ENCODE measurements at places on chromosomes 11 and 22.

DNA sequence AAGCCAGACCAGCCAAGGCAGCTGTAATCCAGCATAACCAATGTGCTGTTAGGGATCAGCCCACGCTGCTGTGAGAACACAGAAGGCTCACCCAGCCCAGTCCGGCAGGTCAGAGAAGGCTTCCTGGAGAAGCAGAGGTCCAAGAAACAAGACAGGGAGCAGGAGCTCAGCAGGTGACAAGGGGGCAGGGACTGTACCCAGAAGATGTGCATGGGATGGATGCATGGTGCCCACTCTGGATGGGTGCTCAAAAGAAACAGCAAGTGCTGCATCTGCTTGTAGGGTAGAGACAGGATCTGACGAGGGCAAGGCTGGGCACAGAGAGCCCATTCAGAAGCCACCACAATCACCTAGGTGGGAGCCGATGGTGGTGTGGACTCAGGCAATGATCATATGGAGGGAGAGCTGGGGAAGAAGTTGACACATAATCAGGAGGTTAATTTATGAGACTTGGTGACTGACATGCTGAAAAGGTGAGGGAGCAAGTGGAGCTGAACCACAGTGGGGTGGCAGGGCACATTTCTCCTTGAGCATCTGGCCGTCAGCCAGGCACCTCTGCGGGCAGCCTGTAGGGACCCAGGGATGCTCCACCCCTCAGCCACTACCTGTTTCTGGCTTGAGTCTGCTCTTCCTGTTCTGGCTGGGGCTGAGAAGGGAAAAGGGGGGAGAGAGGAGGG, 102.3 kb upstream of the DRD2 start:
- DNase-seq, result no peak

- no peak for DNase-seq
Measured at GRCh38 chr11:94549146-94549545, 5.4 kb downstream of the FUT4 start.

DNA sequence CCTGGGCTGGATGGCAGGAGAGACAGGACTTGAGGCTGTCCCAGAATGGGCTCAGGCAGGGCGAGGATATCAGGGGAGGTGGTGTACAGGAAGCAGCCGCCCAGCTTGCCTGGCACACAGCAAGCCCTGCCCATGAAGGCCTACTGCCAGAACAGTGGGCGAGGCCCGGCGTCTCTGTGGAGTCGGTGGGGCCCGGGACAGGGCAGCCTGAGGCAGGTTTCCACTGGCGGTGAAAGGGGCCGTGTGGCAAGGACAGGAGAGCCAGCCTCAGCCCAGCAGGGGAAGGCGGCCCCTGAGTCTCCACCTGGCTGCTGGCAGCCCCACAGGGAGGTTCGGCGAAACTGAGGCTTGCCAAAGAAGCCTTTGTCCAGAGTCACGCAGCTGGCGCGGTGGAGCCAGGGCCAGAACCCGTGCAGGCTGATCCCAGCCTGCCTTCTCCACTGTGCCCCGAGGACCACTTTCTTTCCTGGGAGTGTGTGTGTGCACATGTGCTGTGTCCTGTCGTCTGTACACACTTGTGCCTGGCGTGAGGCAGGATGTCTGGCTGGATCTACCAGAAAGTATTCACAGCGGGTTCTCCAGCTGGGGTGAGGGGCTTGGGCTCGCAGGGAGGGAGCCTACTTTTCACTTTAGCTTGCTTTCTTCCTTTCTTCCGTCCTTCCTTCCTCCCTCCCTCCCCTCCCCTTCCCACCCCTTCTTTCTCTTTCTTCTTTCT, 1.2 kb downstream of the TSPO start:
- DNase-seq, result peak; percentile 85

DNA sequence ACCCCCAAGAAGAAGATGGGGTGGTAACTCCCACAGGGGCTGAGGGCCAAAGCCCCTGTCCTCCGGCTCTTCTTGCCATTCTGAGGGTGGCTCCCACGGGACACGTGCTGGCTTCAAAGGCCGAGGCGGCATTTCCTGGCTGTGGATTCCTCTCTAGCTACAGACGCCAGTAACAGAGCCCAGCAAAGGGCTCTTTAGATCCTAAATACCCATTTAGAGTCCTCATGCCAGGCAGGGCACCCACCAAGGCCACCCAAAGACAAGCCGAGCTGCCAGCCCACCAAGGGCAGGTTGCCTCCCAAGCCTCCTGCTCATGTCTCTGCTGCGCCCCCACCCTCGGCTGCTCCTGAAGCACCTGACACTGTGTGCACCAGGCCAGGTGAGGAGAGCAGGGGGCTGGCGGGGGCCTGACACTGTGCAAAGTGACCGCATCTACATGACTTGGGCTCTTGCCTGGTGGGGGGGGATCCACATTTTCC, 5.7 kb downstream of the LRFN4 start:
- DNase-seq, result no peak

GRCh38 chr22:37186997-37187522, 987 bp downstream of the C1QTNF6 start:
- no peak for DNase-seq

DNA sequence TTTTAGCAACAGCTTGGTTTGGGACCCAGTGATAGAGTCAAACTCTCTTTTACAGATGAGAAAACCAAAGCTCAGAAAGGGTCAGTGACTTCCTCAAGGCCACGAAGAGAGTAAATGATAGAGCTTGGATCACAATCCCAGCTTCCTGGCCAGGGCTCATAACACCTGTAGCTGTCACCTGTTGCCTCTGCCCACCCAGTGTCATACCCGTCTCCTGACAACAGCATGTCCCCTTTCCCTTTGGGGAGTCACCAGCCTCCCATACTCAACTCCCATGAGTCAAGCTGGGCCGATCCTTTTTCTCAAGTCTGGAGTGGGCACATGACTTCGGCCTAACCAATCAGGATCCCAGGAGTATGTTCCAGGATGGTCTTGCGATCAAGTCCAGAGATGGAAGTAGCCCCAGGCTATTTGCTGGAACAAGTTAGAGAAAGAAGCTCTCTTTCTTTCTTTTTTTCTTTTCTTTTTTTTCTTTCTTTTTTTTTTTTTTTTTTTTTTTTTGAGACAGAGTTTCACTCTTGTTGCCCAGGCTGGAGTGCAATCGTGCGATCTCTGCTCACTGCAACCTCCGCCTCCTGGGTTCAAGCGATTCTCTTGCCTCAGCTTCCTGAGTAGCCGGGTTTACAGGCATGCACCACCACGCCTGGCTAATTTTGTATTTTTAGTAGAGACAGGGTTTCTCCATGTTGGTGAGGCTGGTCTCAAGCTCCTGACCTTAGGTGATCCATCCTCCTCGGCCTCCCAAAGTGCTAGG, 27.8 kb upstream of the MYH9 start:
- DNase-seq, result no peak

DNA sequence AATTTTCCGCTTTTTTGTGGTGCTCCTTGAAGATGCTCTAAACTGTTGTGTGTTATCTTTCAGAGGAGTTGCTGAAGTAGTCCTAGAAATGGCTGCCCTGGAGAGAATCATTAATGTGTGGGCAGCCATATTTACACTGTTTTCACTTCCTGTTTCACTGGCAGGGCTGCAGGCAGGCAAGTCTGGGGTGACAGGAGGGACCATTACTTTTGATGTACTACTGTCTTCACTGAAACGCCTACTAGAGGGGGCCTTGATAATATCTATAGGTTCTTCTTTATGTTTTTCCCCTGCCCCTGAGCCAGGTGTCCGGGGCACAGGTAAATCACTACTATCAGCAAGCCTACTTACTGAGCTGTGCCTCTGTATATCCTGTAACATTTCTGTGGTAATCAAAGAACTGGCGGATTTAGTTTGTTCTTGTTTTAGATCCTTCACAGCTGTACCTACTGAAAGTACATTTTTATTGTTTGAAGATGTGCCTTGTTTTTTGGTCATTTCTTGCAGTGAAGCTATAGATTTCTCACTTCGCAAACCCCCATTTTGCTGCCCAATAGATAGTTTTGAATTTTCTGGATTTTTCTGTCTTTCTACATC, 39.7 kb downstream of the ACAT1 start:
- no peak for DNase-seq
